ENCODE measurements at places on chromosomes 12 and 14.

GRCh38 chr12:11689591-11690186, 40.2 kb downstream of the ETV6 start:
- DNase-seq, result no peak

DNA sequence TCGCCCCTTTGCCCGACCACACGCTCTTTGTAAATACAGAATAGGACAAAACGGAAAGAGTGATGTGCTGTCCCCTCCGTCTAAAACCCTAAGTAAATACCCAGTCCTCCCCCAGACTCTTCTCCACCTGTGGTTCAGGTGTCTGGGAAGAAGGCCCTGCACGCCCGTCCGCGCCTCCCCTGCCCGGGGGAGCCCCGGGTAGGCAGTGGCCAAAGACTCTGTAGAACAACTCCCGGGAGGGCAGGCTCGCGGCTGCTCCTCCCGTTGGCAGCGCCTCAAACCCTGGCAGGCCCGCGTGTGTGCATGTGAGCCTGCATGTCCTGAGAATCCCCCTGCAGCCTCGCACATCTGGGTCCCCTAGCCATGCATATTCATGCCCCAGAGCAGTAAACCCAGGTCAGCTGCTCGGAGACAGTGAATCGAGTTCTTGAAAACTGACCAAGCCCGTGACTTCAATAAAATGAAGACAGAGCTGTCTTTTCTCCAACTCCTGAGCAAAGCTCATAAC, 165.8 kb downstream of the MON2 start:
- no peak for DNase-seq

DNA sequence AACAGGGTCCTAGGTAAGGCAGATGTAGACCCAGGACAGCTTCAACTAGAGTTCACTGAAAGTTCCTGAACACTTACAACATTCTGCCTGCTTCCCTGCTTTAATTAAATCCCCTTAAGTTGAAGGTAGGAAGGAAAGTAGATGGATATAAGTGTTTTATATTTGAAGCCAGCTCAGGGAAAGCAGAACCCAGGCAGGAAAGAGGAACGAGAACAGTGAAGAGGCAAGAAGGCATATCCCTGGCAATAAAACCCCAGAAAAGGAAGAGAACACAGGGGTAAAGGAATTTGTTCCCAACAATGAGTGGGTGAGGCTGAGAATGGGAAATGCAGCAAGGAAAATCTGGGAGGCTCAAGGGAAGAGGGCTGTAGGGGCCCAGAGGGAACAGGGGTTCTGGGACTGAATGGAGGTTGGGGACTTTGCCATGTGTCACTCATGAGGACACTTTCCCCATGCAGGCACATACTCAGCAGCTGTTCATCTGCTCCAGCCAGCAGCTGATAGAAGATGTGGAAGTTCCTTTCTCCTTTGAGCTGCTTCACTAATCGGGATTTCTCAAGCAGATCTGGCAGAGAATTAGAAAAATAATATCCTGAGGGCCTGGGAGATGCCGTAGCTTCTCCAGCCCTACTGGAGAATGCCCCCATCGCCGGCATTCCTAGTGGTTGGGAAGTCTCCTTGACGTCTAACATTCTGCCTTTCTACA, 3.7 kb downstream of the MYO1A start:
- DNase-seq, result no peak

- DNase-seq, result no peak
Observed at GRCh38 chr12:28933864-28934527, 215.1 kb upstream of the FAR2 start.

All from stimulated activated CD4-positive, alpha-beta T cell treated with anti-CD3 and anti-CD28 coated beads, TNF-alpha, amount 100 ng/mL, for 1 hour (primary cell).